ENCODE measurements at places on chromosomes 7 and 10. TPM values are rescaled to one million over a fixed set of nuclear protein-coding genes. Genes with fewer than 3 reads are reported as not detected.

DNA sequence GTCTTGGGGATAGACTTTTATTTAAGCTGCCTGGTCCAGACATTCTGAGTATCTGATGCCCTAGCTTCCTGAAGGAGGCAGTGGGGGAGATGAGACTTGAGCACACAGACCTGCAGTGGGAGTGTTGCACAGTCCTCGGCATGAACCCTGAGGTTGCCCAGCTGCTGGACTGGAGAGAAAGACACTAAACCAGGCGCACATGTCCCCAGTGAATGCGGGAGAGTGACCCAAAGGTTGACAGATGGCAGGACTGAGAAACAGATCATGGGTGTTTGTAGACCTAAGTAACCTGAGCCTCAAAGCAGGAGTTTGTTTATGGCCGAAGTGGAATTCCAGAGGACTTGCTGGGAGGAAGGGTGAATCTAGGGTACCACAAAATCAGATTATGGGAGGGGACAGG is 15.7 kb upstream of the MSRB2 start:
- no peak for DNase-seq

DNA sequence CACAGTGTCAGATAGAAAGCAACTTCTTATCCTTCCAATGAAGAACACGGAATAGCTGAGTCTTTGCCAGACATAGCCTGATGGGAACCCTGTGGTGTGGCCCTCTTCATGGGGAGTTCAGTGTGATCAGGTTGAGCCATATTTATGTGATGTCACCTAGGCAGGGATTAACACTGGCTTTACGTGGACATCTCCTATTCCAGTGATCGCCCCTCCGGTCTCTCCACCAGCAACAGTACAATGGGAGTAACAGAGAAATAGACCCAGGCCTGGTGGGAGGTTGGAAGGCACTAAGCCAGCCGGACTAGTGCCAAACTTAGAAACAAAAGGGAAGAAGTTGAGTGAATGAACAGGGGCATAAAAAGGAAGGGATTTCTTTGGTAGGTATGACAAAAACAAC is 358.1 kb downstream of the PRPF18 start:
- no peak for DNase-seq

DNA sequence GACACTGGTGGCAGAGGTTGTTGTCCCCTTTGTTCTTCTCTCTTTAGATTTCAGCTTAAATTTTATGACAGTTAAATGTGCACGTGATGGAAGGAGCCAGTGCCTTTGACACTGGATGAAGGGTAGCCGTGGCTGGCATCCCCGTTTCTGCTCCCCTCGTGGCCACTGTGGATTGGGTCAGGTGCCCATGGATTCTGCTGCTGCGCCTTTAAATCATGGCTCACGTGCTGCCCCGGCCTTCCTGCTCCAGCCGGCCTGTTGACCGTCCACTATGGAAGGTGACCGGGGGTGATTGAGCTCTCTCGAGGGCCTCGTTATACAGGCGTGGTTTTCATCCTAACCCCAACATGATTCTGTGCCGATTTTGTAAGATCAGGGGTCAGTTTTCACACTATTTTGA is 34.5 kb downstream of the WDR37 start:
- DNase-seq: no peak

GRCh38 chr7:80481196-80481884 is 30.5 kb downstream of the GNAT3 start:
- no peak for DNase-seq

DNA sequence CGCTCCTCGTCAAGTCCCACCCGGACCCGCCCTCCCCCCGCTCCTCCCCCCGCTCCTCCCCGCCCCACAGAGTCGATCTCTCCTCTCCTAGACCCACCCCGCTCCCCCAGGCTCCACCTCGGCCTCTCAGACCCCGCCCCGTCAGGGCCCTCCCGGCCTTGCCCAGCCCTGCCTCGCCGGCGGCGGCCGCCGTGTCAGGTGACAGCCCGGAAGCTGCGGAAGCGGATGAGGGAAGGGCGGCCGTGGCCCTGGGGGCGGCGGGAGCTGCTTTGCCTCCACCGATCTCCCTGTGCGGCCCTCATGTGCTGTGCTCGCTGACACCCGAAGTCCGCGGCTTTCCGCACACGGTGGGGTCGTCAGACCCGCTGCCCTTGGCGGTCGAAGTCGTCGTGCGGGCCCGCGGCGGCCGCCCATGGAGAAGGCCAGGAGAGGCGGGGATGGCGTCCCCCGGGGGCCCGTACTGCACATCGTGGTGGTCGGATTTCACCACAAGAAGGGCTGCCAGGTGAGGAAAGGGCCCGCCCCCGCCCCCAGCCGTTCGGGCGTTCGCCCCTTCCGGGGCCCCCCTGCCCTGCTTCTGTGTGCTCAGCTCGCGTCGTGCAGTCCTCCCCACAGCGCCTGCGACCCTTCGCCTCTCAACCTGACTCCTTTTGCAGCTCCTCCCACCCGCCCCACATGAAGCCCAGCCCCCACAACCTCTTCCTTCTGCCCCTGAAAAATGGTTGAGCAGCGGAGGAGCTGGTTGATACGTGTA is at the start of gene AVL9:
AVL9 (plus strand) TSS at position 192 of the 754 bp plus-strand sequence; CDS start at position 413, 221 bp downstream.
- DNase-seq: peak; percentile 100

DNA sequence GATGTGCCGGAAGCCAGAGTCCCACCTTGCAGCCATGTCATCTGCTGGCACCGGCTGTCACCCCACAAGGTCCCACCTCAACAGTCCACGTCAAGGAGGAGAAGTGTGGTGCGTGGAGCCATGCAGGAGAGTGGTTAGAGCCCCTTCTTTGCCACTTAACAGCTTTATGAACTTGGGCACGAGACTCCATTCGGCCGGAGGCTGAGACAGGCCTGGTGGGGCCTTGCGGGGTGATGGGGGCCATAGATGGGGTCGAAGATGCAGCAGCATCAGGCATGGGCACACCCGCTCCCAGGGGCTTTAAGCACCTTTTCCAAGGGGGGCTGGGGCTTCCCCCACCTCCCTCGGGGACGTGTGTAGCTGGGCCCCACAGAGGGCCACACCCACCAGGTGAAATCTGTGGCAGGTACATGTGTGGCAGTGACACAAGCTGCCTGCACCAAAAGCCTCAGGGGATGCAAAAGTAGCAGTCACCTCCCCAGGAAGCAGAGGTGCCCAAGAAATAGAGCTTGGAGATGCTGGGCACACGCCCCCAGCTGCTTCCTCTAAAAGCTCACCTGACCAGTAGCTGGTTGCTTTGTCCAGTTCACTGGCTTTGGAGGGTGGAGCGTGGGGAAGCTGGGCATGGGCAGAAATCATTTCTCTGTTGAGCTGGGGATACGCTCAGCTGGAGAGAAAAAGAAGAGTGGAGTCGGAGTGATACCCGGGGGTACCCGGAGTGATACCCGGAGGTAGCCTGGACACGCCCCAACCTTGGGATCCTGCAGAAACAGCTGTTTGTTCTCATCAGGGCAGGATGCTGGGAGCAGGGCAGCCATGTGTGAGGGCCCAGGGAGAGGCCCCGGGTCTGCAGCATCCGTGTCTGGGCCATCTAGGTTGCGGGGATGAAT is 199.8 kb downstream of the EBF3 start:
- peak; percentile 34 for DNase-seq

DNA sequence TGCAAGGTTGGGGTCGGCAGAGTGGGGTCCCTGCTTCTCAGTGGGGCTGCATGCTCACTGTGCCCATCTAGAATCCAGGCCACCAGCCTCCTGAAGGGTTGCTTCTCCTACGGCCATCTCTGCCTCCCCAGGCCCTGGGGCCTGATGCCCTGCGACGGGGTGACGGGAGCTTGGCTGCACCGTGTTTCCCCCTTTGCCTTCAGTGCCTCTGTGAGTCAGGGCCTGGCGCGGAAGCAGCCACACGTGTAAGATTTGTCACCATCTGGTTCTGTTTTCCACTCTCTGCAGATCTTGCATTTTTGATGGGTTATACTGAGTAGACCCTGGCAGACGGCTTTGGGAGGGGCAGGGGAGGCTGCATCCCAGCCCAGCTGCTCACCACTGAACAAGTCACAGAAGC is 7.2 kb downstream of the ADAMTS14 start:
- DNase-seq: no peak

Gene ATOH7
- total RNA-seq: not detected

Gene NOS3
- total RNA-seq: 42.9 TPM
